Foreskin fibroblast (primary cell): ENCODE measurements at places on chromosomes 1 and 21.

- no peak for DNase-seq
Observed at GRCh38 chr1:125065821-125066180, 3881.0 kb downstream of the SRGAP2C start.

DNA sequence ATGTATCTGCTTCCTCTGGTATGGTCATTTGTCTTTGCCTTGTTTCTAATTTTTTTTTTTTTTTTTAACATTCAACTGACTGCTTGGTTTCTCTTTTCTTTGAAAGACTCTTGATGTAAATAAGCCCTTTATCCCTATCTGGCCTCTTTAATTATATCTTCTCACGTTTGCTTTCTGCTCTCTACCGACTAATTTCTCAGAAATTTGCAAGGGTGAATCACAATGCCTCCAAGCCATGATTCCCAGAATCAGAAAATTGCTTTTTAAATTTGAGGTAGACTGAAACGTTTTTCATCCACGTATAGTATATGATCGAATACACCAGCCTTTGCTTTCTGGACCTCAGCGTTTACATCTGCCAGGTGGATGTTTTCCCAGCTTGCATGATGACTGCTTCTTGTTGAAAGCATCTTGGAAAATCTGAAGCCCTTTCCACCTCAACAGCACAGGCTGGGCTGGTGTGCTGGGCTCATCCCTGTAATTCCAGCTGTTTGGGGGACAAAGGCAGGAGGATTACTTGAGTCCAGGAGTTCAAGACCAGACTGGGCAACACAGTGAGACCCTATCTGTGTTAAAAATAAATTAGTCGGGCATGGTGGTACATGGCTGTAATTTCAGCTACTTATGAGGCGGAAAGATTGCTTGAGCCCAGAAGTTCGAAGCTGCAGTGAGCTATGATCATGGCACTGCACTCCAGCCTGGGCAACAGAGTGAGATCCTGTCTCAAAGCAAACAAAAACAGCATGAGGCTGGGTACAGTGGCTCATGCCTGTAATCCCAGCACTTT lies 35.0 kb upstream of the GPR137B start:
- no peak for DNase-seq

- no peak for DNase-seq
Observed at GRCh38 chr1:206560007-206560716, 52.1 kb downstream of the EIF2D start.

GRCh38 chr1:207352554-207352953 lies 31.1 kb downstream of the CD55 start:
- DNase-seq, result no peak

- DNase-seq, result no peak
Observed at GRCh38 chr1:4001461-4001860, 101.4 kb upstream of the C1orf174 start.

DNA sequence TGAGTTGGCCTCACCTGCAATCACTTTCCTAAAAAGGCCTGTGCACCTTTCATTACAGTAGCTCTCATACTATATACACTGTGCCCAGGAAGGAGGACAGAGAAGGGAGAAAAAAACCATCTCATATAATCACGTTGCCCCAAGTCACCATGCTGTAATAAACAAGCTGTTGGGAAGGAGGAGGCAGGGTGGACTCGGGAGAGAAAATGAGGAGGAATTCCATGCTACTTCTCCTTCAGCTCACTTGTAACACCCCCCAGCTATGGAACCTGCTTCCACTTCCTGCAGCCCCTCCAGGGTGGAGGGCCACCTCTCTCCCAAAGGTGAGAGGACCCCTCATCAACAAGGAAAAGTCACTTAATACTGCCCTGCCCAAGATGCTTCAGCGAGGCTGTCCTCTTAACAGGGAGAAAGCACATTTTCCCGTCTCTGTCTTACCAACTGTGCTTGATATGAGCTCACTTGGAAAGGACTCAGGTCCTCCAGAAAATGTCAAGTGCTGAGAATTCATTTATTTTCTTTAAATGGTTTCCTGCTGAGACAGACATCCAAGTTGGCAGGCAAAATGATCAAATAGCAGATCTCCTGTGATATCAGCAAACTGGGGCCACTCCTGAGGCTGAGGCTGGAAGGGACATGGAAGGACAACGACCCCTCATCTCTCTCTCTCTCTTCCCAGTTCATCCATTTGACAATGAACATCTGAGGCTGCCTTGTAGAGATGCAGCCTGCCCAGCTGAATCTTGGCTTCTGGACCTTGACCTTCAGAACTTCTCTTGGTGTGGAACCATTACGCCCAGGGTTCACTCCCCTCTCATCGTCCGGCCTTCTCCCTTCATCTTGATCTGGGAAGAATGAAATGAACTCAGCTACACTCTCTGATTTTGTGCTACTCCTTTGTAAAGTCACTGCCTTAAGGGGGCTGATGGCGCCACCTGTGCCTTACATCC lies 54.0 kb downstream of the CAPN9 start:
- no peak for DNase-seq

DNA sequence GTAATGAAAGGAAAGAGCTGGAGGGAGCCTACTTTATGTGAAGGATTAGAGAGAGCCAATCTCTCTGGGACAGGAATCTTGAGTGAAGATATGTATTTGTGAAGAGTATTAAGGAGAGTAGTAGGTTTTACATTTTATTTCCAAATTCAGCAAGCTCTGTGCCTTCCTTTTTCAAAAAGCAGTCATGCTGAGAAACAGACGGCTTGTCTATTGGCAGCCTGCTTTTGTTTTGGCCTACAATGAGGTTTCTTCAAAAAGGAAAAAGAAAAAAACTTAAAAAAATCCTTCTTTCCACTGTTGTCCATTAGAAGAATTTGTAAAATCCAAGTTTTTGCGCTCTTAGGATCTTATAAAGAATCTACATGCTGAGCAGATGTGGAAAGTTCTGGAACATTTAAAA lies 103.6 kb upstream of the PTGFR start:
- no peak for DNase-seq

DNA sequence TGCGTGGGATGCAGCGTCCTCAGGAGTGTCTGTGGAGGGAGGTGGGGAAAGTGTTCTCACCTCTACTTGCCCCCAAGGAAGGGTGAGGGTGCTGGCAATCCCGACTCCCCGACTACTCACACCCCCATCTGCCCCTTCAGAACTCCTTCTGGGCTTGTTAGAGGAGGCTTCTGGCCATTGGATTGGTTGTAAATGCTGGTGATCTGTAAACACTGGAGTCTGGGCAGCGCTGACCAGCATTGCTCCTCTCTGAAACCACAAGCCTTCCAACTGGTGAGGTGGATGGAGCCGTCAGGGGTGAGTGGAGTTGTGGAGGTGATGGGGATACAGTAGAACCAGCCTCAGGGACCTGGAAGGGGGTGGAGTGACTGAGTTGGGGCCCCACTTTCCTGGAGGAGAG lies 59.3 kb downstream of the NKAIN1 start:
- DNase-seq, result no peak

DNA sequence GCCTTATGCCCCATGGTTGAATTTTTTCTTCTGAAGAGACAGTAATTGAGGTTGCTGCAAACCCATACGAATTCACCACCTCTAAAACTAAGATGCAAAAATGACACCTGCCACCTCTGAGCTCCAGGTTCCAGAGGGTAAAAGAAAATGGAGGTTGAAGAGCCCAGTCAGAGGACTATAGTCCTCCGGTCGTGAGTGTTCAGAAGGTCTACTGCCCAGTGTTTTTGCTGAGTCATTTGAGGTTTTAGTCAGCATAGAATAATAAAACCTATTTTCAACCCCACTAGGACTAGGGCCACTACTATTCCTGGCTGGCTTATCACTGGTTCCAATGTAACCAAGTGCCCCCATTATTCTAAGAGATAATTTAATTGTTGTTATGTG lies 12.9 kb upstream of the SLAMF7 start:
- no peak for DNase-seq

DNA sequence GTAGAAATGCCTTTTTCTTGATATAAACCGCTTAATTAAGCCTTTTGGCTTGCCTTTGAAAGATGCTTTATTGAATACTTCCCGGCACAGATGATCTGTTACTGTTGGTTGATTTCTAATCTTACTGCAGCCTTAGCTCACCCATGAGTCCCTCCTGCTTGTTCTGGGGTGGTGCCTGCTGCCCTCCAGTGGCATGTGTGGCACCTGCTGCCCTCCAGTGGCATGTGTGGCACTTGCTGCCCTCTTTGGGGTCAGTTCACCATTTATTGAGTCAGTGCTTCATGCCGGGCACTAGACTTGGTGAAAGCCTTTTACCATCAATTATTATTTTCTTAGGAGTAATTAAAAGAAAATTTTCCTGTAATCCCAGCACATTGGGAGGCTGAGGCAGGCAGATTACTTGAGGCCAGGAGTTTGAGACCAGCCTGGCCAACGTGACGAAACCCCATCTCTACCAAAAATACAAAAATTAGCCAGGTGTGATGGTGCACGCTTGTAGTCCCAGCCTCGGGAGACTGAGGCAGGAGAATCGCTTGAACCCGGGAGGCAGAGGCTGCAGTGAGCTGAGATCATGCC lies 54.3 kb downstream of the ADARB1 start:
- DNase-seq, result peak; percentile 88
